Activated CD4-positive, alpha-beta T cell treated with anti-CD3 and anti-CD28 coated beads, Interleukin-2, amount 50 U/mL, for 16 hours (primary cell): ENCODE measurements at places on chromosomes 5 and 9.

GRCh38 chr5:170619869-170620268 is 116.0 kb downstream of the KCNIP1 start:
- peak; percentile 24 for DNase-seq

- DNase-seq, result no peak
Measured at GRCh38 chr9:128877852-128878251, 3.9 kb downstream of the KYAT1 start.

- peak; percentile 40 for DNase-seq
Measured at GRCh38 chr5:143066556-143067281, 296.5 kb downstream of the ARHGAP26 start.

GRCh38 chr5:171850324-171850947 is 64.8 kb downstream of the SMIM23 start:
- peak; percentile 7 for DNase-seq

- no peak for DNase-seq
Measured at GRCh38 chr5:59542851-59543820, 350.4 kb downstream of the PDE4D start.
